CD4-positive, alpha-beta T cell treated with Interleukin-21 for 1 hour (primary cell): ENCODE measurements at places on chromosomes 12 and 14.
A peak's percentile ranks its signal among the peaks of the same experiment; 100 is the strongest.

- DNase-seq = no peak
These were observed 17.9 kb upstream of the TFCP2 start for GRCh38 chr12:51190820-51191219.

DNA sequence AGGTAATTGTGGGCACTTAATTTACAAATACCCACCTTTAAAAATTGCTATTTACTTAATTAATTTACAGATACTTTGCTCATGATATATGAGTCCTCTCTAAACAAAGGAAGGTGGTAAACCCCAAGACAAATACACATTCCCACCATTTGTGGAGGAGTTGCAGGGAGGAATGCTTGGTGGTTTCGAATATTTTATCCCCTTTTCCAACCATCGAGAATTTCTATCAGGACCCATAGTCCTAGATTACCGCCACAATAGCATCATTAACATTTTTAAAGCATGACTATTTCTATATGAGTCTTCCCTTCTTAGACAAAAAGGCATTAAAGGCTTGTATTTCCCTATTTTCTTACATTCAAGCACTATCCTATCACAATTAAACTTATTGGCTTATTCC is 34.2 kb upstream of the PLEKHA5 start:
- no peak for DNase-seq

GRCh38 chr12:114006482-114007425 is 40.6 kb upstream of the RBM19 start:
- no peak for DNase-seq

DNA sequence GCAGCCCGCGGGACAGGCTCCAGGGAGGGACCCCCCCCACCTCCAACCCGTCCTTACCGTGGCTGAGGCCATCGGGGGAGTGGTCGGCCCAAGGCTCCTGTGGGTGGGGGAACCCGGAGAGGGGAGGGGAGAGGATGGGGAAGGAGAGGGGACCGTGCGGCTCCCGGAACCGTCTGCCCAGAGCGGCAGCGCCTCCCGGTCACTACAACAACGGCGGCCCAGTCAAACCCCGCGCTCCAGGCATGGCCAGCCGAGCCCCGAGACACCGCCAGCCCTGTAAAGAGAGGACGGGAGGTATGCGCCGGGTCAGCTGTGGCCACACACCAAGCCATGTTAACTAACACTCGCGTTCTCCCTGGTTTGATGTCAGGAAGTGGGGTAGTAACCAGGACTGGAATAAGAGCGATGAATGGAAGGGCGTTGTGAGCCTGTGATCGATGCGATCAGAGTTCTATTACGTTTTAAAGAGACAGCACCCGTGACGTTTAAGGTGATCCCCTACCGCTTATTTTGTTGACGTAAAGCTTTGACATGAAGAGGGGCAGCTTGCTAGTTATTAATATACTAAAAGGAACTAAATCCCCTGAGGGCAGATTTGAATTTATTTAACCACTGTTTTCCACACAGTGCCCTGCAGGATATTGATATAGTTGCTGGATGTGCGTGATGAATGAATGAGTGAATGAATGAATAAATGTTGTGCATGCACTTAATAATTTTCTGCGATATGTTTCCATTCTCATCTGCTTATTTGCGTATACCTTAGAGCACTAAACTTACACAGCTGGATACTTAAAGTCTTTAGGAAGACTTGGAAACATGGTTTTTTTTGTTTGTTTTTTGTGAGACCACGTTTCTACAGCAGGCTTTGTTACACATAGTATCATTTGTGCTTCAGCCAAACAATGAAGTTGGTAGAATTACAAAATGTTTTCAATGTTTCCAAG is at the start of gene POC1B:
TSS of gene POC1B (minus strand) at position 224 of the 947 bp plus-strand sequence. CDS start at position 72, 152 bp downstream.
- DNase-seq = peak; percentile 76

DNA sequence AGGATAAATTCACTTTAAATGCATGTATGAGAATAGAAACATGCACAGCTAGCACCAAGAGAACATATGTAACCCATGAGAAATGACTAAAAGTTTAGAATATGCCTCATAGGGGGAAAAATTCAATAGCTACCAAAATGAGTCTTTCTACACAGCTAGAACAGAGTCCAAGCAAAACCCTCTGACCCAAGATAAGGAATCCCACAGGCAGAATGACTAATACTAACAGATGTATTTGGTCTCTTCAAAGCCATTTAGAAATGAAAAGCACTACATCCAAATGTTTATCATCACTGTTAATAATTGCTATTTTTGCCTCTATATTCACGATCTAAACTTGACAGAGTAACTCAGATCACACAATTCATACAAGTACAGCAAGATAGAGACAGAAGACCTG is 44.0 kb downstream of the KICS2 start:
- no peak for DNase-seq

DNA sequence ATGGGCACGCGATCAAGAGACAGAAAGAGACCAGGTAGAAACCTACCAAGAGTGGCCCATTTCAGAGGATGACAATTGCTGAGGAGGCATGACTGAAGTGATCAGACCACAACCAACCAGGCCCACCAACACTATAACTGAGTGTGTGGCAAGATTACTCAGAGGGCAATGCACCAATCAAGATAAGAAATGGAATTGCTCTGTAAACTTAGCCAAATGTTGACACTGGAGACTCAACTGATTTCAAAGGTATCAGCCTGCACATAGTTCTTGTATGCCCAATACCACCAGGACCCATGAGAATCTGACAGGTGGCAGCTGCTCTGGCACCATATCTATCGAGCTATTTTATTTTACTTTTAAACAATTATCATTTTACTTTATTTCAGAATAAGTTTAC is 128.9 kb downstream of the FOXN3 start:
- DNase-seq = no peak

DNA sequence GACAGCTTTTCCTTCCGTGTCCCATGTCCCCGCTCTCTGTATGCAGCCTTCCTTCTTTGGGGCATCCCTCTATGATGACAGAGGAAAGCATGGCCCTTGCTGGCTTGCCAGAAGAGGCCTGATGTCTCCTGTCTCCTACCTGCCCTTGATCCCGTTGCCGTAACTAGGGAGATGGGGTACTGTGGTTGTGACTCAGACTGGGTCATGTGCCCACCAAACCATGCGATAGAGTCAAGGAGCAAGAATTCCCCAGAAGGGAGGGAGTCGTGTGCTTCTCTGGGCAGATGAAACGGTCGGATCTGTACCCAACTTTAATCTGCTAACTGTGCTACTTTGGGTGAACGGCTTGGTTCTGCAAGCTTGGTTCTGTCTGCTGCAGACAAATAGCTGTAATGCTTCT is 99.1 kb upstream of the DYNC1H1 start:
- DNase-seq = no peak
